ENCODE measurements at places on chromosomes 4 and X.

- no peak for DNase-seq
These were observed 46.0 kb downstream of the HADH start for GRCh38 chr4:108035691-108036090.

DNA sequence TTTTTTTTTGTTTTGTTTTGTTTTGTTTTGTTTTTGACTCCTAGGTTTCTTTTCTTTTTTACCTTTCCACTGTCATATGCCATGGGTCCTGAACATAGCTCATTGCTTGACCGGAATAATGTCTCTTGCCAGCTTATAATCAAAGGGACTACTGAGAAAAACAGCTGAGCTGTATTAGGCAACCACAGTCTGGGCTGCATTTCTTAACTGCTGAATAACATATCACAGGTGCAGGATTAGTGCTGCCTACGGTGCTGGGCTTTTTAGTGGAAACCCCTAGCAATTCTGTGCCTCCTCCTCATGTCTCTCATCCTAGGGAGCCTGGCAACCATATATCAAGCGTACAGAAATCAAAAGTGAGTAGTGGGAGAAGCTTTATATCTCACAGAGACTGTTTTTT is 333.5 kb downstream of the BMPR1B start:
- DNase-seq = no peak

DNA sequence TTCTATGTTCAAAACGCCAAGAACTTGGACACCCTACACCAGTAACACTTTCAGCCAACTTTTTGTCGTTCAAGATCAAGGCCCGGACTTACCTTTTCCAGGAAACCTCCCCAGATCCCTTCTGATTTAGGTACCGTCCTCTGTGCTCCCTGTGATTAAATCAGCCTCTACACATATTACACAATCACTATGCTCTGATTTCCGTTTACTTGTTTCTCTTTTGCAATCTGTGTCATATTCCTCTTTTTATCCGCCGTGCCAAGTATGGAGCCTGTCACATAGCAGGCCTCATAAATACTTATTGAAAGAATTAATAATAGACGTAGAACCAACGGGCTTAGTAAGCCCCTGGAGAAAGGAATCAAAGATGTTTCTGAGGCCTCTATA is 722 bp upstream of the TMEM33 start:
- DNase-seq = no peak

DNA sequence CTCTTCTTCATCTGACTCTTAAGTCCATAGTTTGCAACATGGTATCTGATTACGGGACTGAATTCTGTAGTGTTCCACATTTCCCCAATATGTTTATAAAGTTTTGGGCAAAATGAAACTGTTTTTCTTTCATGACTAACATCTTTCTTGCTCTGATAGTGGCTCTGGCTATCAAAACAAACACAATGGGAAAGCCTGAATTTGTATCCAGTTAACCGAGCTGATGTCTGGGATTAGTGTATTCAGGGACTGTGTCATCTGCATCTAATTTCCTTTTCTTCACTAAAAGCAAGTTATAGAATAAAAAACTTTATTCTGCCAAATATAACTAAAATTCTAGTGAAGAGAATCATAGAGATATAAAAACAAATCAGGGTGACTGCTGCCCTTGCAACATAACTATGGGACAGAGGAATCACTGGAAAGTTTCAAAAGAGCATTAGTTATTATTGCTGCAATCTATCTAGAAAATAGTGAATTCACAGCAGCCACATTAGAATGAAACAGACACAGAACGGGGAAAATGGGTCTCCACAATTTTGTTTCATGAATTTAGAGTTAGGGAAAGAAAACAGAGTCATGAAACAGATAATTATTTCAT is 61.3 kb downstream of the ANTXR2 start:
- DNase-seq = no peak

- DNase-seq = no peak
These were observed 256.4 kb upstream of the GRID2 start for GRCh38 chr4:92047209-92047875.

DNA sequence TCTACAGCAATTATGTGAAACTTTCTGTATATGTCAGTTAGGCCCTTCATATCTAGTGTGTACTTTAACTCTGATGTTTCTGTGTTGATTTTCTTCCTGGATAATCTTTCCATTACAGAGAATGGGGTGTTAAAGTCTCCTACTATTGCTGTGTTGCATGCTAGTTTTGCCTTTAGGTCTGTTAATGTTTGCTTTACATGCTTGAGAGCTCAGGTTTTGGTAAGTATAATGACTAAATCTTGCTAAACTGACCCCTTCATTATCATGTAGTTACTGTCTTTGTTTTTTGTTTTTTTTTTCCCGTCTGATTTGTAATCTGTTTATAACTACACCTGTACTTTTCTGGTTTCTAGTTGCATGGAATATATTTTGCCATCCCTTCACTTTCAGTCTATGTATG is 63.6 kb upstream of the UGT2B15 start:
- no peak for DNase-seq

GRCh38 chr4:85725721-85726170 is 250.8 kb downstream of the ARHGAP24 start:
- DNase-seq = no peak

GRCh38 chrX:129875669-129876068 is 30.3 kb upstream of the UTP14A start:
- DNase-seq = no peak

DNA sequence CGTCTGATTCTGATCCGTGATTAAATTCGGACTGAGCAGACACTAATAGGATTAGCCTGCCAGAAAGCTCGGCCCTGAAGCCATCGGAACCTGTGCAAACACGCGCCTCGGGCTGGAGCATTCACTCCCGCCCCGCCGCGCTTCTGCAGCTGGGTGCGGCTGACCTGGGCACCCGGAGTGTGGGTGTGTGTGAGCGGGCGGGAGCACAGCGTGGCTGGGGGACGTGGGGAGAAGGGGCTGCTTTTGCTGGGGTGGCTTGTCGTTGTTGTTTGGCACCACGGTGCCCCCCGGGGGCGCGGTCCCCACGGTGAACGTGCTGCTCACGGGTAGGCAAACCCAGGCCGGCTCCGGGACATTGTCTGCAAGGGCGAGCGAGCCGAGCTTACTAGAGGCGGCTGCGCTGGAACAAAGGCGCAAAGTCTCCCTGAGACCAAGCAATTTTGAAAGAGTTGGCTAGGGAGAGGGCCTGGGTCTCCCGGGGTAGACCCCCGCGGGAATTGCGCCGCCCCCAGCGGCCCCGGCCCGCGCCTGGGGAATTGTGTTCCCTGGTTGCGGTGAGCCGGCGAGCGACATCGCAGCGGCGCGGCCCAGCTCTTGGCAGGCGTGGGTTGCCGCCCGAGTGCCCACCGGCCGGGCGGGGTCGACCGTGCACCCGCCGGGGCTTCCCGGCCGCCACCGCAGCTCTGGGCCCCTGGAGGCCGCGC is 1.4 kb downstream of the MAMLD1 start:
- DNase-seq = no peak

- no peak for DNase-seq
These were observed 257.3 kb upstream of the TAPT1 start for GRCh38 chr4:16483540-16483939.

GRCh38 chr4:144267084-144267483 is 126.6 kb upstream of the GYPA start:
- no peak for DNase-seq

DNA sequence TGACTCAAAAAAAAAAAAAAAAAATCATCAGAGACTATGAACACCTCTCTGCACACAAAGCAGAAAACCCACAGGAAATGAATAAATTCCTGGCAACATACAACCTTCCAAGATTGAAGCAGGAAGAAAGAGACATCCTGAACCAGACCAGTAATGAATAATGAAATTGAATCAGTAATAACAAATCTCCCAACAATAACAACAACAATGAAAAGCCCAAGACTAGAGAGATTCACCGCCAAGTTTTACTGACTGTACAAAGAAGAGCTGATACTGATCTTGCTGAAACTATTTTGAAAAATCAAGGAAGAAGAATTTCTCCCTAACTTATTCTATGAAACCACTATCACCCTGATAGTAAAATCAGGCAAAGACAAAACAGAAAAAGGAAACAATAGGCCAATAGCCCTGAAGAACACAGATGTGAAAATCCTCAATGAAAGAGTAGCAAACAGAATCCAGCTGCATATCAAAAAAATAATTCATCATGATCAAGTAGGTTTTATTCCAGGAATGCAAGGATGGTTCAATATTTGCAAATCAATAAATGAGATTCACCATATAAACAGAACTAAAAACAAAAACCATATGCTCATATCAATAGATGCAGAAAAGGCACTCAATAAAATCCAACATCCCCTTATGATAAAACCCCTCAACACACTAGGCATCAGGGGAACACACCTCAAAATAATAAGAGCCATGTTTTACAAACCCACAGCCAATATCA is 31.0 kb upstream of the PLK4 start:
- no peak for DNase-seq

- DNase-seq = no peak
These were observed 2.6 kb upstream of the NDP start for GRCh38 chrX:43975796-43976195.

GRCh38 chr4:139455126-139455538 is 1.2 kb downstream of the RAB33B start:
- no peak for DNase-seq

DNA sequence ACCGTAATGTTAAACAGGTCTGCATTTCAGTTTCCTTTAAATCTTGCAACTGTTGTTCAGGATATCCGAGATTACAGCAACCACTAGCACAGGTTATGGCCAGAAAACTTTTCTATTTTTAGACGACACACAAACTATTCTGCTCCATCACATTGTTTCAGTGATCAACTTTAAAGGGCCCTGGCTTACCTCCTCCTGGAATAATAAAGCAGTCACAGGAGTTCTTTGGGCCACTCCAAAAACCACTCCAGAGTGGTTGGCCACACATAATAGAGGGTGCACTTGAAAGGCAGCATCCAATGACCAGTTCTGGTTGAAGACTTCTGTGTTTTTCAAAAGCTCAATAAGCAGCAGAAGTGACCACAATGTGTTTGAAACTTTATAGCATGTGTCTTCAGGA is 118.9 kb downstream of the RAB28 start:
- no peak for DNase-seq

- no peak for DNase-seq
These were observed 957.8 kb downstream of the C4orf33 start for GRCh38 chr4:130053723-130054122.

DNA sequence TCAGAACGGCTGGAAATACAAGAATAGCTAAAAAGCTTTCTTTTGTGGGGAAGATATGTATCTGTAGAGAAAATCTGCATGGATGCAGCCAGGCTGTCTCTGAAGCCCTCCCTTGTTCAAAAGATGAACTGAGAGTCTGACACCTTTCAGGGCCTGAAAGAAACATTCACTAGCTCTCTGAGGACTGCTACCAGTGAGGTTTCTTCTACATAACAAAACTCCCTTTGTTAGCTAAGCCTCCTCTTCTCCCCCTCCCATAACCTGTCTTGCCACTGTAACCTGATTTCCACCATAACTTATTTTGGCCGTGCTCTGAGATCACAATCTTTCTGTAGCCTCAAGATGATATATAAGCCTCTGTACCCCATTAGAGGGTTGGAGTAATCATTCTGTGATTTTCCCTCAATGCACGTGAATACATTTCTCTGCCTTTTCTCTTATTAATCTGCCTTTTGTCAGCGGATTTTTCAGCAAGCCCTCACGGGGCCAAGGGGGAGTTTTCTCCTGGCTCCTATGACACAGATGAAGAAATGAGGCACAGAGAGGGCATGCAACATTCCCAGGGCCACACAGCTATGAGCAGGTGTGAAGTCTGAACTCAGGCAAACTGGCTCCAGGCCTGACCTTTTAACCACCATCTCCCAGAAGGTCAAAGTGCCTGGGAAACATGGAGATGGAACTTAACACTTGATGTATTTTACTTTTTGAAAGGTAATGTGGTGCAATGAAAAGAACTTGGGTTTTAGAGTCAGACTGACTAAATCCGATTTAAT is 161.6 kb upstream of the PRDX4 start:
- no peak for DNase-seq

GRCh38 chr4:54687887-54688841 is 30.4 kb downstream of the KIT start:
- DNase-seq = no peak

DNA sequence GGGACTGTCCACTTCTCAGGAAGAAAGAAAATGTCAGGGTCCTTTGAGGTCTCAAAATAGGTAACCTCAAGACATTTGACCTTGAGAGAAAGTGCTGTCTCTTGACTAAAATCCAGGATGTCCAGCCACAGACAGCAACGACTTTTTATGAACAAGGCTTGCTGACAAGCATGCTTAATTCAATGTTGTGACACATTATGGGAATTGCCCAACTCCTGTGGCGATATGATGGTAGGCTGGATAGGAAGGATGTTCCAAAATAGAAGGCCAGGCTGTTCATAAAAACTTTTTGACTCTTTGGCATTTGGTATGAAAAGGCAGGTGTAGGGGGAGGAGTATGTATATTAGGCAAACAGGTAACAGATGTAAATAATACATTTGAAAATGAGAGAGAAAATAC is 50.8 kb upstream of the EDNRA start:
- no peak for DNase-seq

GRCh38 chr4:75490155-75490554 is 24.0 kb downstream of the RCHY1 start:
- DNase-seq = no peak

GRCh38 chr4:167265231-167265630 is 30.9 kb upstream of the SPOCK3 start:
- DNase-seq = no peak

DNA sequence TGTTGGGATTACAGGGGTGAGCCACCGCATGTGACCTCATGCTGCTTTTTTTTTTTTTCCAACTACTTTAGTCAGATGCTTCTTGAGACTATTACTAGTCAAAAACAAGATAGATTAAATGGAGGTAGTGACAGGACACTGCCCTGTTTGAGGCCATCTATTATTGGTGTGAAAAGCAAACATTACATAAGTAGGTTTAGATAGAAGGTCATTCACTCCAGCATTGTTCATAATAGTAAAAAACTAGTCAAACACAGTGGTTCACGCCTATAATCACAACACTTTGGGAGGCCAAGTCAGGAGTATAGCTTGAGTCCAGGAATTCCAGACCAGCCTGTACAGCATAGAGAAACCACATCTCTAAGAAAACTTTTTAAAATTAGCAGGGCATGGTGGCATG is 16.3 kb downstream of the XIAP start:
- no peak for DNase-seq

- DNase-seq = no peak
These were observed 131.5 kb downstream of the JADE1 start for GRCh38 chr4:128940971-128941370.

GRCh38 chrX:56764153-56764974 is 35.3 kb downstream of the NBDY start:
- DNase-seq = no peak

GRCh38 chrX:267771-268261 is 13.4 kb upstream of the PLCXD1 start:
- DNase-seq = no peak

DNA sequence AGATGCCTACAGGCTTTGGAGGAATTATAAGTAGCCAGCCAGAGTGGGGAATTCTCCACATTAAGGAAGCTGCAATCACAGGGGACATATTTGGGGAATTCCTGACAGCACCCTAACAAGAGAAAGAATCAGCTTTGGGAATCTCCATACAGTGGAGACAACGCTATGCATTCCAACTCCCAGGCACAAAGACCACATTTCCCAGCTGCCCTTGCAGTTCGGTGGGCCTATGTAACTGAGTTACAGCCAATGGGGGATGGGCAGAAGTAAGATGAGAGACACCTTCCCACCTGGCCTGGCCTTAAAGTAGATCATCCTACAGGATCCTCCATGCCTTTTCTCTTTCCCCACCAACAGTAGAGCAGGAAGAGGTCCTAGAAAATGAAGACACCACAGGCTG is 43.4 kb upstream of the CCKAR start:
- DNase-seq = no peak

- DNase-seq = no peak
These were observed 30.6 kb downstream of the WDR1 start for GRCh38 chr4:10085828-10086505.

GRCh38 chr4:78722878-78723277 is 53.3 kb upstream of the BMP2K start:
- no peak for DNase-seq

Data from thoracic aorta (tissue), 2 donors.